ENCODE measurements at places on chromosomes 1 and 21.

GRCh38 chr1:78607944-78608343, 12.3 kb upstream of the IFI44L start:
- DNase-seq, result no peak

- no peak for DNase-seq
Measured at GRCh38 chr1:54310439-54311328, 95.5 kb downstream of the SSBP3 start.

GRCh38 chr1:86499987-86500593, 31.4 kb downstream of the CLCA1 start:
- DNase-seq, result no peak

- DNase-seq, result no peak
Measured at GRCh38 chr21:41927727-41928409, 25.9 kb downstream of the C2CD2 start.

GRCh38 chr1:230186874-230187273, 119.8 kb downstream of the GALNT2 start:
- DNase-seq, result no peak

DNA sequence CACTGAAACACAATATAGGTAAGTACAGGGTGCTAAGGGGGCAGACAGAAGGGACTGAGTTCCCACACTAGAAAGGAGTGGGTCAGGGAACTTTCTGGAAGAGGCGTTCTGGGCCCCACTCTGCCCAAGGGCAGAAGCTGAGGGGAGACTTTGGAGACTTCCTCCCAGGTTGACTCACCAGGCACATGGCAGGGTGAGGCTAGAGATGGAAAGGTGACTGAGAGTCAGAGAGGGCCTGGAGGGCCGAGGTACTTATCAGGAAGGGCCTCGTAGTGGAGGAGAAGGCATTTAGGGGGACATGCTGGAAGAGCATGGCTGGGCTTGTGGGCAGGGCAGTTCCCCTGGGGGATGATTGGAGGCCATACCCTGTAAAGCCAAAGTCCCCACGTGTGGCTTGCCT, 159.9 kb upstream of the JUN start:
- DNase-seq, result no peak

DNA sequence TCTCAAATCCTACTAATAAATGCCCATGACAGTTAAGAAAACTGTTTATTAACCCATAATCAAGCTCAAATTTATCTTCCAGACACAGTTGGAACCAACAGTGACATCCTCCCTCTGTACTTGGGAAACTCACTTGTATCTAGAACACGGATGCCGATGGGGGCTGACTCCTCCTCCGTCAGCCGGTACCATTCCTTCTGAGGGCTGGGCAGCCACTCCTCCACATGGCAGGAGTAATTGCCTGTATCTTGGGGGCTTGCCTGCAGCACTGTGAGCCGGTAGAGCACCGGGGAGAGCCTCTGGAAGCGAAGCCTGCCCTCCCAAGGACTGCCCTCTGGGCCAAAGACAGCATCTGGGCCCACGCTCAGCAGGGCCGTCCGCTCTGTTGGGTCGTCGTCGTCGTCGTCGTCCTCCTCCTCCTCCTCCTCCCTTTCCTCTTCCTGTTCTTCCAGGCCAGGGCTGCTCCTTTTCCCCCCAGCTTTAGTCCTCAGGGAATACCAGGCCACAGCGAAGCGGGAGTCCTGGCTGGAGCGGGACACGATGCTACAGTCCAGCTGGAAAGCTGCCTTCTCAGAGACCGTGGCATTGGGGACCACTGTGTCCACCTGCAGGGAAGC, 8.5 kb upstream of the CD58 start:
- no peak for DNase-seq

GRCh38 chr1:8604041-8604945, 213.1 kb downstream of the RERE start:
- no peak for DNase-seq

DNA sequence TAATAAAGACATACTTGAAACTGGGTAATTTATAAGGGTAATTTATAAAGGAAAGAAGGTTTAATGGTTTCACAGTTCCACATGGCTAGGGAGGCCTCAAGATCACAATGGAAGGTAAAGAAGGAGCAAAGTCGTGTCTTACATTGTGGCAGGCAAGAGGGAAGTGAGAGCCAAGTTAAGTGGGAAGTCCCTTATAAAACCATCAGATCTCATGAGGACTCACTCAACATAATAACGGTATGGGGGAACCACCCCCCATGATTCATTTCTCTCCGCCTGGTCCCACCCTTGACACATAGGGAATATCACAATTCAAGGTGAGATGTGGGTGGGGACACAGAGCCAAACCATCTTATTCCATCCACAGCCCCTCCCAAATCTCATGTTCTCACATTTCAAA, 76.8 kb upstream of the ZNF678 start:
- DNase-seq, result no peak

- DNase-seq, result no peak
Measured at GRCh38 chr1:109721042-109721441, 9.0 kb downstream of the GSTM5 start.

GRCh38 chr1:2391931-2392509, 379 bp downstream of the RER1 start:
- no peak for DNase-seq

- no peak for DNase-seq
Measured at GRCh38 chr1:21724098-21724497, 54.9 kb upstream of the RAP1GAP start.

GRCh38 chr1:84298684-84299535, 2.6 kb upstream of the SAMD13 start:
- no peak for DNase-seq

DNA sequence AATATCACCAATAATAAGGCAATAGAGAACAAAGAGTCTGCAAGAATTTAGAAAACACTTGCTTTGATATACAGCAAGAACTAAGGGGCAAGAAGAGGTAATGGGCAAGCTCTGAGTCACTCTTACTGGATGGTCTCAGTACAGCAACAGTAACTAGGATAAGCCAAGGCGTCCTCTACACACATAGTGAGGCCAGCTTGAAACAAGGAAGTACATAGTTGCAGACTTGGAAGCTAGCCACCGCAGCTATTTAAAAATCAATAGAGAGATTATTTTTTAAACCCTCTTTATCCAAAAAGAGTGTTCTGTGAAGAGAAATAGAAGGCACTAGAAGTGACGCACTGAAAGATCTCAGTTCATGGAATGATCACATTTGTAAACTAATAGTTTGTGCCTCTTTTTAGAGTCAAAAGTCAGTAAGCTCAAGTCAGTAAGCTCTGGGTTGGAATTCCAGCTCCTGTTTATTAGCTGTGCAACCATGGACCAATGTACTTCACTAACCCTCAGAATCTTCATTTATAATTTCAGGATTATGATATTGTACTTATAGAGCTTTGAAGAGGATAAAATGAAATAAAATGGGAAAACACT, 118.6 kb downstream of the AKT3 start:
- no peak for DNase-seq

- no peak for DNase-seq
Measured at GRCh38 chr1:201385299-201385891, 7.9 kb upstream of the TNNT2 start.

DNA sequence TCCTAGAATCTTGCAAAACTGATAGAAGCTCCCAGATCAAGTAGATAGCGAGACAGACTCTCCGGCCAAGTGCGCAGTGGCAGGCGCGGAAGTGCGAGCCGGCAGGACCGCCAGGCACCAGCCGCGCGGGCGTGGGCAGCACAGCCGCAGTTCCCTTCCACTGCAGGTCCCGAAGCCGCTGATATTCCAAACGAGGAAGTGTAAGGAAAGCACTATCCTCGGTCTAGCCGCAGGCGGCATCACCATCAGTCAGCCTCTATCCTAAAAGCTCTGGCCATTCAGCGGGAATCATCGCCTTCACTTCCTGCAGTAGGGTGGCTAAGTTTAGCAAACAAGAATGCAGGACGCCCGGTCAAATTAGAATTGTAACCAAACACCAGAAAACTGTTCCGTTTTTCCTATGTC, 710 bp downstream of the GLRX2 start:
- no peak for DNase-seq

GRCh38 chr1:32725615-32725982, 23.0 kb upstream of the SYNC start:
- no peak for DNase-seq

DNA sequence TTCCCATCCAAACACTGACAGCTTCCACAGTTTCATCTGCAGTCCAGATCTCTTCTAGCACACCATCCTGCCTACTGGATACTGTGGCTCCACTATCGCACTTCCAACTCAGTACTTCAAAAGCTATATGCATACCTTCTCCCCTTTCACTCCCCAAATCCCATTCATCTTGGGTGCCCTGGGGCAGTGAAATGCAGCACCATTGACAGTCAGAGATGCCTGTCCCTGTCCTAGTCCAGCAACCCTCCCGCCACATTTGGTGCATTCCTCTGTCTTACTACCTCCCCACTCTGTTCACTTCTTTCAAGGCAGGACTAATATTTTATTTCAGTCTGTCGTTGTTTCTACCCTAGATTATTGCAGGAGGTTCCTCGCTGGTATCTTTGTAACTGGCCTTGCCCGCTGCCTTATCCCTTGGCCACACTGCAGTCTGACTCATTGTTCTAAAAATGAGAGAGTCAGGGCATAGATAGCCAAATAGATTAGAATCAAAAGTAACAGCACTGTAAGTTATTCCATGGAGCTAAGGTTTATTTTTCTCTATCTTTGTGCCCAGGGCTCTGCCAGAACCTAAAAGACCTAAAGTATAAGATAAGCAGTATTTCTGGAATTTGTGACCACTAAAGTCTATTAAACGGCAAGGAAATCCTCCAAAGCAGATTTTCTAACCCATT, 96.7 kb downstream of the ESRRG start:
- no peak for DNase-seq

GRCh38 chr1:68313735-68314134, 81.4 kb upstream of the WLS start:
- no peak for DNase-seq
